HTR-8/SVneo (cell line): ENCODE measurements at places on chromosomes 2 and 18.

DNA sequence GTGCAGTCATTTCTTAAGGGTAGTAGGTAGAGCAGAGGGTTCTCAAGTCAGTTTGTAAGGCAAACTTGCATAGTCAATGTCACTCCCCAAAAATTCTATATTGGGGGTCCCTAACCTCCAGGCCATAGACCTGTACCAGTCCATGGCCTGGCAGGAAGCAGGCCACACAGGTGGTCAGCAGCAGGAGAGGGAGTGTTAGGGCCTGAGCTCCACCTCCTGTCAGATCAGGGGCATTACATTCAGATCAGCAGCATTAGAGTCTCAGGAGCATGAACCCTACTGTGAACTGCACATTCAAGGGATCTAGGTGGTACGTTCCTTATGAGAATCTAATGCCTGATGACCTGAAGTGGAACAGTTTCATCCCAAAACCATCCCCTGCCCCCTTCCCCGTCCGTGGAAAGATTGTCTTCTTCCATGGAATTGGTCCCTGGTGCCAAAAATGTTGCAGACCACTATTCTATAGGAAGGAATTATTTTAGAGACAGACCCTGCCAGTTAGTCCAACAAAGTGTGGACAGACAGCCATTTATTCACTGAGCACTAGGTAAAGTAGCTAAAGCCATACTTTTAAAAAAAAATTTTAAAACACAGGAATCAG lies 6.7 kb downstream of the COA5 start:
- peak; percentile 51 for DNase-seq

DNA sequence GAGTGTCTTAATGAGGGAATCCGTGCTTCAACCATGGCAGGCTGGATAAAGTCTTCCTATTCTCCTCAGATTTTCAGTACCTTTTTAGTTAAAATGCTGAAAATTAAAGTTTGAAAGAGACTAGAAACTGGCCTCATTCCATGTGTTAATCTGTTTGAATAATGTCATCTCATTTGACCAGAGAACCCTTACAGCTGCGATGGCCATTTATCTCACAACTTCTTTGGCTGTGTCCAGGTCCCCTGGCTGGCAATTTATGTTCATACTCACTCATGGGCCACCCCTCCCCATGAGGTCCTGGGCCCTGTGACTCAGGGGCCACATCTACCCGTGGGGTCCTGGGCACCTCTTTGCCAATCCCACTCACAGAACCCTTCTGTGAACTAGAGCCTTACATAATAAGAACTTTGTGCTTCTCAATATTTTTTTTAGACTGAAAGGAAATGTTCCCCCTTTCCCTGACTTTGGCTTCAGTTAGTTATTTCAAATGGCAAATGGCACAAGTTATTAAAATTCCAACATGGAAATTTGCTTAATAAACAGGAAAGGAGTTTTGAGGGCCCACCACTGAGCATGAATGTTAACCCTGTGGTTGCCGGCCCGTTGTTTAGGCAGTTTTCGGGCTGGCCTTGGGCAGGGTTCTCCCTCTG lies 134.6 kb downstream of the UXS1 start:
- no peak for DNase-seq

- peak; percentile 17 for DNase-seq
Measured at GRCh38 chr2:71130905-71131244, 441 bp downstream of the MPHOSPH10 start.

DNA sequence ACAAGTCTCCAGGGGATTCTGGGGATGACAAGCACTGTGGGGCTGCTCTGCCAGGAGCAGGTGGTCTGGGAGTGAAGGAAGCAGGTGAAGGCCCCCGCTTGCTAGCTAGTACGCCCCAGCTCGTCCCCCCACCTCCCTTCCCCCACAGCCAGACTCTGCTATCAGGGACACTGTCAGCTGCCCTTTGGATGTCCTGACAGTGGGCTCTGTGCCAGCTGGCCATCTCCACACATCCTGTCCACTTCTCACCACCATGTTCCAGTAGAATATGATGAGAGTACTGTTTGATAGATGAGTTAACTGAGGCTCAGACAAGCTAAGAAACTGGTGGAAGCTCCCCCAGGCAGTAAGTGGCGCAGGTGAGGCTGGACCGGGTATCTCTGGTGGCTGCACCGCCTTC lies 276.2 kb downstream of the CELF4 start:
- DNase-seq: no peak

DNA sequence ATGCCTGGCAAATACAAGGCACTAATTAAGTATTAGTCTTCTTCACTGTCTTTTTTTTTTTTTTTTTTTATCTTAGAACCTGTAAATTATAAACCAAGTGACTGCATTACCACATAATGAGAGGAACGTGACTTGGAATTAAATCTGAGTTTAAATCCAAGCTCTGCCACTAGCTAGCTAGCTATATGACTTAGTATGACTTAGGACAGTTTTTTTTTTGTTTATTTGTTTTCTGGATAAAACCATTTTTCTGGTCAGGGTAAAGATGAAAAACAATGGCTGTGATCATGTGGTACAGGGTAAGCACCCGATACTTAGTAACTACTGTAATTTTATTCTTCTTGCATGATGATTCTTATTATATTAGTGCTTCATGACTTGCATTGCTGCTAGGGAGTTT lies 191.8 kb upstream of the LRRTM1 start:
- no peak for DNase-seq

DNA sequence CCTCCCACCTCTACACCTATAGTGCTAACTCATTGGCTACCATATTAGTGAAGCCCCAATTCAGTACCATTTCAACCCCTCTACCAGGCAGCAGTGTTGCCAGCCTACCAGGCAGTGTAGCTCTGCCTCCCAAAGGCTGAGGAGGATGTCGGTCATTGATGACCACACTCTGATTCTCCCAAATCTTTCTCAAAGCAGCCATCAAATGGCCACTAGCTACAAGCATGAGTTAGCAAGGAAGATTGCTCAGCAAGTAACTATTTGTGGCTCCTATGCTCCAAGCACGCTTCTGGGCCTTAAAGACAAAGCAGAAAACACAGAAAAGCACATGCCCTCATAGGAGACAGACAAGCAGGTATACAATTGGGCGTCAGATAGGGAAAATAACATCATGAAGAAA lies 42.7 kb upstream of the AFF3 start:
- DNase-seq: no peak

- DNase-seq: peak; percentile 49
Measured at GRCh38 chr2:225668606-225669266, 269.2 kb downstream of the NYAP2 start.

DNA sequence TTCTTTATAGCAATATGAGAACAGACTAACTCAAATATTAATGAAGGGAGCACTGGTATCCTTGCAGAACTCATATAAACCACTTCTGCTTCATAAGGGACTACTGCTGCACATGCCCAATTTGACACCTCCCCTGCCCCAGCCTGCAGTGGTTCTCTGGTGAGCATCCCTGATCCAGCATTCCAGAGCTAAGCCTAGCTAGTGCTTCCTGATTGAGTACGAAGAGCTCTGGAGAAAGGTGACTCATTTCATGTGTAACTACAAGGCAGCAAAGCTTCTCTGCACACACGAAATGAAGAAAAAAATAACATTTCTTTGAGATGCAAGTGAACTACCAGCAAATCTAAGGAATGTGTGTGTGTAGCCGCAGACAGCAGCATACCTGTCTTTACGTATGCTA lies 22.8 kb upstream of the ADNP2 start:
- no peak for DNase-seq

- DNase-seq: no peak
Measured at GRCh38 chr2:70030724-70031420, 56.4 kb upstream of the PCBP1 start.

DNA sequence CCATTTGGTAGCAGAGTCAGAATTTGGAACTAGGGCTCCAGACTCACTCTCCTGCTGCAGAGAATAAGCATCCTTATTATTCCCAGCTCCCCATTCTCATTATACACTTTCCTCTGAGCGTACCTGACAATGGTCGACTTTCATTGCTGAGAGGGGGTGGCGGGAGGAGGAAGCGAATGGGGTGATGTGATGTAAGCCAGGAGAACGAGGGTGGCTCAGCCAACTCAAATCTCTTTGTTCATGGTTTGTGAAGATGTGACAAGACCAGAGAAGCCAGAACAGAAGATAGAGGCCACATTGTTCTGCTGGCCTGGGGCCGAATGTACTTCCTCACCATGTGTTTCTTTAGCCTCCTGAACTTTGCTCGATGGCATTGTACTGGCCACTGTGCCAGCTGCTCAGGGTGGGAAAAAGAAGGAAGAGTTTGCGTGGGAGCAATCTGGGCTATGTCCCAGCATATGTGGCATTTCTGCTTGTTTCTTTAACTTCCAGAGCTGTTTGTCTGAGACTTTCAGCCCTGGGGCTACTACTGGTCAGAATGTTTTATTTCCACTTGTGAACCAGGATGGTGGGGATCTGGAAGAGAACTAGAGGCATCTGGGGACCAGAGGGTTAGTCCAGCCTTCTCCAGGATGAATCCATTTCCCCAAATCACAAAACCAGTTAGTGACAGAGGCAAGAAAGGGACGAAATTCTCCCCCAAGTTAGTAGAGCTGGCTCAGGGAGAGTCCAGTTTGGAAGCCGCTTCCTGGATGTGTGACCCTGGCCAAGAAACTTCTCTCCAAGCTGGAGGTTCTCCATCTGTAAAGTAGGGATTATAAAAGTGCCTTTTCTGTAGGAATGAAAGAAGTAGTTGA lies 62.6 kb downstream of the MOGAT1 start:
- no peak for DNase-seq

GRCh38 chr2:236988690-236989624 lies 96.7 kb upstream of the COPS8 start:
- DNase-seq: no peak

DNA sequence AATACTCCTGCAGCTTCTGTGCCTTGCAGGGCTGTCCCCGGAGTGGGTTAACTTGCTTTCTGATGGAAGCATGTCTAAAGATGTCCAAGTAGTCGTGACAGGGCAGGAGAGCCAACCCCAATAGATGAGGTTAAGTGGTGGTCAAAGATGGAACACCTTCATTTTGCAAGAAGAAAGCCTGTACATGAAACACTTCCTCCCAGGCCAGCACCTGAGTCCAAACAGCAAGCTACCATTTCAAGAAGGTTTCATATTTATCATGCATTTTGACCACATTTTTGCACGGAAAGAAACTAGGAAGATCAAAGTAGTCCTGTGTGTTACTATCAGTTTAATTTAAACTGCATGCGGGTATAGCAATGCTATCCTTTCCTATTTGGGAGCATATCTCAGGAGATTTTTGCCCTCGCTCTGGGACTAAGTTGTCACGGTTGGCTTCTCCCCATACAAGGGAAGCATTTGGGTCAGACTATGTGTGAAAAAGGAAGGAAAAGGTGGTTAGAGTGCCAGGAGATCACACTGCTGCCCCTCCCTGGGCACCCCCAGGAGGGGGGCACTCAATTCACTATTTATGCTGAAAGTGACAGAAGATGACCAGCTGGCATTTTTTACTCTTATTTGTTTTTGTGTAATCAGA lies 187.6 kb downstream of the ZNF521 start:
- no peak for DNase-seq

DNA sequence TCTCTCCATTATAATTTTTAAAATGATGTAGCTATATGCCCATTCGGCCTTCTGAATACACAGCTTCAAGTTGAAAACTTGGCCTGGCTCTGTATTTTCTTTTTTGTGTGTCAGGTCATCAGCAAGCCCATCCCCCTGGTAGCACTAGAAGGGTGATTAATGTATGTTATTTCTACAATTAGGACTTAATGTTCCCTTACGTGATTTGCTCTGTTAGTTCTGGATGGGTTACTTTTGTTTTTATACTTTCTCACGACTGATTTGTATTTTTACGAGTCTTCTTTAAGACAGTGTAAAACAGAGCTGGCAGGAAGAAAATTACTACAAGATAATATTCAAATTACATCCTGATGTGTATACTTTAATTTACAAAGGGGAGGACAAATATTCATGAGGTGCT lies 88.4 kb upstream of the RGPD4 start:
- no peak for DNase-seq

DNA sequence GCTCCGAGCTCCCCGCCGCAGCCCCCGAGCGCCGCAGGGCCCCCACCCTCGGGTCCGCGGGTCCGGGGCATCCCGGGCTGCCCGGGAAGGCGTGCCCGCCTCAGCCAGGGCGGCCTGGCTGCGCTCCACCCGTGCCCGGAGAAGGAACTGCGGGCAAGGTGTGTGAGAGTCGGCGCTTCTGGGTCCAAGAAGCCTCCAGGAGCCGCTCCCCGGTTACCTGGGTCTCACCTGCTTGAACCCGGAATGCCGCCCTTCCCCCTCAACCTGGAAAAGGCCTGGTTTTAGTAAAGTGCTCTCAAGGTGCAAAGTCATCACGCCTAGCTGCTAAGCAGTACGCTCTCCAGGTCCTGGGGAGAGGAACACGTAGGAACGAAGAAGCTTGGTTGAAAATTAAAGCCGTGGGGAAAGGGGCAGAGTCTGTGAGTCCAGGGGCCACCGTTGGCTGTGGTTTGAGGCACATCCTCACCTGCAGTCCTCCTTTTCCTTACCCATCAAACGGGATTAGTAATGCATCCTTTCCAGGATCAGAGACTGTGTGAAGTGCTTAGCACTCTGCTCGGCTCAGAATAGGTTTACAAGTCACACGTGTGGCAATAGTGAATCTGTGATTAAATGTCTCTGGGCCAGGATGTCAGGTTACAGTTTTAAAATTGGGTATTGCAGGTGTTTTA lies 1.2 kb downstream of the ASAP2 start:
- DNase-seq: peak; percentile 43

DNA sequence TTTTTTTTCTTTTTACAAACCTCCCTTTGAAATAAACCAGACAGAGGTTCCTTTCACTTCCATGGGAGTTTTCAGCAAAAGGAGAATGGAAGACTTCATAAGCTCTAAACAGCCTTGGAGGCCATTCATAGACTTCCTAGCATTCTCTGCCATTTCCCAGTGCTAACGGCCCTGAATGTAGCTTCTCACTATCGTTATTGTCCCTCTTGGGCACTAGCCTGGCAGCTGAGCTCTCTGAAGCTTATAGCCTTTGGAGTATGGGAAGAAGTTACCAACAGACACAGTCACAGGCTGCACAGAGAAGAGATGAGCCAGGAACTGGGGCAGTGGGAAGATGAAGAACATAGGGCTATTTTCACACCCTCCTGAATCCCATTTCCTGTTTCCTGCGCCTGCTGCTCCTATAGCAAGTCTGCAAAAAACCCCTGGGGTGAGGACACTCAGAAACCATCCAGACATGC lies 29.1 kb upstream of the EPC2 start:
- DNase-seq: no peak

DNA sequence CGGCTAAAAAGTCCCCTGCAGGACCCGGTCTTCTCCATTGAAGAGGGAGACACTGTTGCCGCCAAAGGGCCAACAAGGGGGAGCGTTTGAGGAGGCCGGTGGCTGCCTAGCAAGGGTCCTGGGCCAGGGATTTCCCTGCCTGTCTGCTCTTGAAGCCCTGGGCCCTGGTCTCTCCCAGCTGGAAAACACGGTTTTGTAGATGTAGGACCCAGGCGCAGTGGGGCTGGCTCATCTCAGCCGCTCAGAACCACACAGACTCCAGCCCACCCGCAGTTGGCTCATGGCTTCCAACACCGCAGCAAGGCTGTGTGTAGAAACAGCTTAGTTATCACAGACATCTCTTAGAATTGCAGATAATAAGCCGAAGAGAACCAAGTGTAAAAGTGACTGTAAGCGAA lies 57.1 kb upstream of the TWIST2 start:
- DNase-seq: no peak

GRCh38 chr2:205911306-205911705 lies 174.7 kb downstream of the INO80D start:
- DNase-seq: no peak
